Activated CD4-positive, alpha-beta T cell treated with anti-CD3 and anti-CD28 coated beads, Interleukin-2, Interleukin-6, amounts not matched to agents 100 ng/mL and 50 ng/mL, durations not matched to agents 16 hours and 8 hours (primary cell): ENCODE measurements at places on chromosomes 6 and 20.
A peak's percentile ranks its signal among the peaks of the same experiment; 100 is the strongest.

- no peak for DNase-seq
Measured at GRCh38 chr6:29977425-29977727, 35.0 kb downstream of the HLA-A start.

DNA sequence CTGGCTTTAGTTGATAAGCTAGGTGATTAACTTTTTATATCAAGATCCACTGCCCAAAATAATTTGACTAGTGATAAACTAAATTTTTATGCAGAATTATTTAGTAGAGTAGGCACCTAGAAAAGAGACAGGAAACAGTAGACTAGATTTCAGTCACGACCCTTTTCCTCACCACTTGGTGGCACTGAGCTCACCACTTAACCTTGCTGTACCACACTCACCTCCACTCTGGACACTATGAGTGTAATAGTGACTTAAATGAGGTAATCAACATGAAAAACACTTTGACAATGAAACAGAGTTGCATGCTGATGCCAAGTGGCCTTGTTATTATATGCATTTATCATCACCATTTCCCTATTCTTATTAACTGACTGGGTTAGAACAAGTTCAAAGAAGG is 730.4 kb downstream of the KIF16B start:
- DNase-seq = no peak

- DNase-seq = peak; percentile 83
Measured at GRCh38 chr6:27280064-27280539, 32.0 kb downstream of the POM121L2 start.

DNA sequence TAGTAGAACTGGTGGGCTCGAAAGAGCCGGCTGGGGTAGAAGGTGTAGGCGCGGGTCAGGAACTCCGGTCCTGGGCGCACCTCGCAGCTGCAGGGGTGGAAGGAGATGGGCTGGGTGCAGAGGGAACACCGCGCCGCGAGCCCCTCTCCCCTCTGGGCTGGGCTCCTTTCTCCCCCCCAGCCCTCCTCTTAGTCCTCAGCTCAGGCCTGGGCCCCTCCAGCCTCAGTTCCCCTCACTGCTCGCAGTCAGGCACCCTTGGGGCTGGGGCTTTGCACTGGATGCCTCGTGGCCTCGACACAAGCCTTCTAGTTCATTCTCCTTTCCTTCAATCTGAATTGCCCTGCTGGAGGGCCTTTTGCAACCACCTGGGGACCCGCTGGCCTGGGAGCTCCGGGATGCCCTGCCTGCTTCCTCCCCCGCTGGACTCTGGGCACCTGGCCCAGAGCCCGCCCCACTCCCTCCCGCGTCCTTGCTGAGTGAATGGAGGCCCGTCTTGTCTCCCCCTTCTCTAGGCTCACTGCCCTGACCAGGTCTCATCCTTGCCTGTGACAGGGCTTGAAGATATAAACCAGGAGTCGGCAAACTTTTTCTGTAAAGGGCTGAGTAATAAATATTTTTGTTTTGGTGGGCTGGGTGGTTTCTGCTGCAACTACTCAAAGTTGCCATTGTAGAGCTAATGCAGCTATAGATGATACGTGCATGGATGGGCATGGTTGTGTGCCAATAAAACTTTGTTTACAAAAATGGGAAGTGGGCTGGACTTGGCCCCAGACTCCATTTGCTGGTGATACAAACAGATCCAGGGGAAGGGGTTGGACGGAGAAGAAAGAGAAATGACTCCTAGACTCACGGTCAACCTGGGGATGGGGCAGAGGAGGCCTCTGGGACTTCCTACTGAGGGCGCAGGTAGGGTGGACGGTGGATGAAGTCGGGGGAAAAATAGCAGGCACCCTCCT is 47.3 kb downstream of the APCDD1L start:
- DNase-seq = no peak

DNA sequence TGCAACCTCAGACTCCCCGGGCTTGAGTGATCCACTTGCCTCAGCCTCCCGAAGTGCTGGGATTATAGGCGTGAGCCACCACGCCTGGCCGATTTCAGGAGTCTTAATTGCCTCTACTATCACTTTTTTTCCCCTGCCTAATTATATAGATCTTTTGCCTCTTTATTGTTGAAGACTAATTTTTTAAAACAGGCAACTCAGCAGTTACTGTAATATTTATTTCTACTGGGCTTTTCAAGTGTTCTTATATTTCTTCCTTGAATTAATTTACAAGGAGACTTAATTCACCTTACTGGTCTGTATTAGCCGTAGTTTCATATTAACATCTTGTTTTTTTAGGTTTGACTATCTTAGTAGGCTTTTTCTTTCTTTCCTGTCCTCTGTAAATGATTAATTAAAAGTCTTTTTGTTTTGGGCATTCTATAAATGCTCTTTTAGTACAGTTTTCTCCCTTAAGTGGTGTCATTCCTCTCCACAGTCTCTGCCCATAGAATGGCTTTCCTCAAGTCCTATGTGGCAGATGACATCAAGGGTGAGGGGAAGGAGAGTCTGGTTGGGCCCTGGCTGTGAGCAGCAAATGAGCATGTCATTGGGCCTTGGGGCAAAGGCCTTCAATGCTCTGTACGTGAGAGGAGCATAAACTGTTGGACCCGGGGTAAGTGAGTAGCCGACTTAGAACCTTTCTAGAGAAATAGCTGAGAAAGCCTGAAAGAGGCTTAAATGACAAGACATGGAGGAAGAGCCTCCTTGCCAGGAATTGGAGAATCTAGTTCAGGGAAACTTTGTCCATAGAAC is 36.0 kb downstream of the ANKS1A start:
- DNase-seq = no peak

- peak; percentile 94 for DNase-seq
Measured at GRCh38 chr6:26158076-26158580, 70.9 kb downstream of the HFE start.

DNA sequence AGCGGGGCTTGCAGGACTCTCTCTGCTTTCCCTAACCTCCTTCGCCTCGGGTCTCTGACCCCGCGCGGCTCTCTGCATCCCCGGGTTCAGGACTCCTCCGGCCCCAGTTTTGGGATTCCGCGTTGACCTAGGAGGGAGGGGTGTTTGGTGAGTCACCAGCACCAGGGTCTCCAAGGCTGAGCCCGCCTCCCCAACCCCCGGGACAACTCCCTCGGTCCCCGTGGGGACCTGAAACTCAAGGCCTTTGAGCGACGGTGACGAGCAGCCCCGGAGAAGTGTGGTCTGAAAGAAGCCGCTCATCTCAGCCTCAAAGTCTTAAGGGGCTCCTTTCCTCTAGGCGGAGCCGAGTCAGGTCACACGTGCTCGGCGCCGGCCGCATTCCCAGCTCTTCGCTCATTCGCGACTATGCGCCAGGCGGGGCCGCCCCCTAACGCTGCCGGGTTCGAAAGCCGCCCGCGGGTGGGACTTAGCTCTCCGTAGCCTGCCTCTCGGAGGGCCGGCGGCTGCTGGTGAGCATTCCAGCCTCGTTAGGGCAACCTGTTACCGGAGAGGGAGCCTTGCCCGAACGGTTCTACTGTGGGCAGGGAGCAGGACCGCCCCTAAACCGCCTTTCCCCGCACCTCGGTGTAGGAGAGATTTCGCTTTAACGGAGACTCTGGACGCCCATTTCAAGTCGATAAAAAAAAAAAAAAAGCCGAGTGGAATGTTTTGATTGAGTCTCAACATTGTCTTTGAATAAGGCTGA is 3.0 kb upstream of the PRDM13 start:
- no peak for DNase-seq

- no peak for DNase-seq
Measured at GRCh38 chr6:82013561-82014530, 233.7 kb downstream of the IBTK start.

DNA sequence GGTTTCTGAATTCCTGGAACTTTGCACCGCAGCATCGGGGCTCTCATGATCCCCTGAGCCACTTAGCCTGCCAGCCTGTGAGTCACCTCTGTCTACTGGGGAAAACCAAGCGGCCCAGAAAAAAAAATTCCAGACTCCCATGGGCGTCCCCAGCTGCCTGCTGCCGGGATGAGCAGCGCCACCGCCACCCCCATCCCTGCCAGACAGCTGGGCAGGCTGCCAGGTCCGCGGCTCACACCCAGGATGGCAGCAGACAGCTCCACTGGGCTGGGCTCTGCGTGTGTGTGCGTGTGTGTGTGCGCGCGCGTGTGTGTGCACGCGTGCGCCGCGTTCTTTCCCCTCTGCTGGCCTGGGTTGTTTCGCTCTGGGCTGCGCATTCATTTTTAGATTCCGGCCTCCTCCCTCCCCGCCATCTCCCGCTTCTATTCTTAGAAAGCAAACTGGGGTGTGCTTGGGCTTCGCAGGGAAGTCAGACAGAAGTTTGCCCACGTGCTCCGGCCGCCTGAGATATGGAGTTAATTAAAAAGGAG is 38.9 kb upstream of the PMEPA1 start:
- peak; percentile 35 for DNase-seq

DNA sequence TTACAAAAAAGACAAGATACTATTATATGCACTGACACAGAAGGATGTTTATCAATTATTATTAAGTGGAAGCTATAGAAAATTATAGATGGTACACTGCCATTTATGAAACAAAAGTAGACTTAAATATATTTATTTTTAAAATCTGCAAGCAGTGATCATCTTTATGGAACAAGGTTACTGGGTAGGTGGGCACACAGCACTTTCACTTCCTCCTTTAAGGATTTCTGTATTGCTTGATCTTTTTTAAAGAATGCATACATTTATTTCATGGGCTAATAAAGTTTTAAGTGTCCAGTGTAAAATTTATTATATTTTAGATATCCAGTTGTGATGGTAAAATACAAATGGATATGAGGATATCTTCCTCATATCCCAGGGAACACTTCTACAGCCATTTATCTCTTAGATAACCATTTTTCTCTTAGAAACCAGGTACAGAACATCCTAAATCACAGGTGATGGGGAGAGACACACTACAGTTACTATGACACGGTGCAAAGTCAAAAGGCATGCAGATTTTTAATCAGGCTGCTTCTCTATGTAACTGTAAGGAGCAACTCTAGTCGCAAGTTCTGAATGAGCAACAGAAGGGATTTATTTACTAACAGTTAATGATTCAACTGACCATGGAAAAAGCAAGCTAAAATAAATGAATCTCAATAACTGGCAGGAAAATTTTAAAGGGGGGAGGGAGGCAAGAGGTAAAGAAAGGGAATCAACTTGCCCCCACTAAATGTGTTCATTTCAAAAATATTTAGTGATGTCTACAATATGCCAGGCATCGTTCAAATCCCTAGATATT is 2.2 kb downstream of the FBXL4 start:
- no peak for DNase-seq

GRCh38 chr6:169800116-169800667 is 48.8 kb downstream of the ERMARD start:
- no peak for DNase-seq

DNA sequence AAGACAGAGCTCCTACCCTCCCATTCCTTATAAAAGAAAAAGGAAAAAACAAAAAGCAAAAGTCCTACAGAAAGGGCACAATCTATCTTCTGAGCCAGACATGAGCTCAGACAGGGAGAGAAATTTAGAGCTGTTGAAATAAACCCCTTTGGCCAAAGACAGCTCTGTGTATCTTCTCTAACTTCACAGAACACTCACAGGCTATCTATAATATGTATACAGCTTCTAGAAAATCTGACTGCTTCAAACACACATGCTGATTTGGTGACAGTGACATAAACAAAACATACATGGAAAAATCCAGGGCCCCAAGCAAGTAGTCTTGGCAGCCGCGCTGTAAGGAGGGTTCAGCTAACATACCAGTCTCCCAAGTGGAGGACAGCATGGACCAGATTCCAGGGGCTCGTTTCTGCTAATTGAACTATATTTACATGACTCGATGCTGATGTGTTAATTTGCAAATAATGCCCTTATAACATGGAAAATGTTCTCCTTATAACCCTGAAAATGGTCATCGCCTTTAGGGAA is 37.0 kb downstream of the MTFR2 start:
- DNase-seq = no peak

DNA sequence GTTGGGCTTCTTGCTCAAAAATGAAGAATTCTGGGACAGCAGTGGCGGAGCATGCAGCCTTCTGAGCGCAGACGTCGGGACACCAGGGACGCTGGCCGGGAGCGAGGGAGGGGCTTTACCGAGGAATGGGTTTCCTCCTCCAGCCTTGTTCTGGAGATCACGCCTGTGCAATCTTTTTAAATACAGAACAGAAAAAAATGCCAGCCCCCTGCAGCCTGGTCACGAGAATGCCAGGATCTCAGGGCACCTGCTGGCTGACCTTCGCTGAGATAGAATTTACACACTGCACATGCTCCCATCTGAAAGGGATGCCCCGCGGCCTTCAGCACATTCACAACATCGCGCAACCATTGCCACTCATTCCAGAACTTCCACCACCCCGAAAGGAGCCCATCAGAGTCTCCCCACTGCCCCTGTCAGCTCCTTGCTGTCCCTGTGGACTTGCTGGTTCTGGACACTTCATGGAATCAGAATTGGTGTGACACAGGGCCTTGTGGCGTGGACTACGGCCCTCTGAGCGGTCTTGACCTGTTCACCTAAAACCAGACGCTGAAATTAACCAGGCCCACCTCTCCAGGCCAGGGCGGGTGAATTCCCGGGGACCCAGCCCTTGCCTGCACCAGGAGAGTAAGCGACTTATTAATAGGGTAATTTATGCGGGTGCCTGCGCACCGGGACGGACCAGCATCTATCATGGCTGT is 20.6 kb upstream of the BHLHE23 start:
- no peak for DNase-seq

GRCh38 chr6:154341336-154341735 is 15.3 kb downstream of the IPCEF1 start:
- DNase-seq = no peak

GRCh38 chr6:105041880-105042279 is 85.0 kb downstream of the LIN28B start:
- no peak for DNase-seq

DNA sequence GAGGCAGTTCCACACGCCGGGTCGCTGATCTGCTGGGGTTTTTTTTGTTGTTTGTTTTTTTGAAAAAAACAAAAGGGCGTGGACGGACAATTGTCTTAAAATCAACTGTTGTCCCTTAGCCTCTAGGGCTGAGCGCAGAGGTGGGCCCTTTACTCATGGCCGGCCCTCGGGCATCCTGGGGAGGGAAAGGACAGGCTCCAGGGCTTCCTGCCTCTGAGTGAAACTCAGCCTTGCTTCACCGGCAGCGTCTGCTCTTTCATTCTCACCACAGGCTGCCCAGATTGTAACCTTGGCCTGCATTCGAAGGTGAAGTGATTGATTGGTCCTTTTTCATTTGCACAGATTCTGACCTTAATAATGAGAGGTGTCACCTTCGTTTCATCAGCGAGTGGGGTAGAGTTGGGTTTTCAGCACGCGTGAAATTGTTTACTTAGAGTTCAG is 797 bp downstream of the SMIM13 start:
- DNase-seq = peak; percentile 74

- no peak for DNase-seq
Measured at GRCh38 chr20:9808166-9808565, 30.7 kb downstream of the PAK5 start.
